Lower leg skin (tissue), 4 donors: ENCODE measurements at places on chromosomes 12 and 14. TPM values are rescaled to one million over a fixed set of nuclear protein-coding genes. Genes with fewer than 3 reads are reported as not detected.

The KERA gene
- total RNA-seq, result not detected

The GPR84 gene
- total RNA-seq, result 0.42 TPM

The POMT2 gene
- total RNA-seq, result 23.0 TPM

The SAMD15 gene
- not detected for total RNA-seq

The TEAD4 gene
- total RNA-seq, result 34.3 TPM
